OCI-LY7 (cell line): ENCODE measurements at places on chromosomes 1 and 21.

DNA sequence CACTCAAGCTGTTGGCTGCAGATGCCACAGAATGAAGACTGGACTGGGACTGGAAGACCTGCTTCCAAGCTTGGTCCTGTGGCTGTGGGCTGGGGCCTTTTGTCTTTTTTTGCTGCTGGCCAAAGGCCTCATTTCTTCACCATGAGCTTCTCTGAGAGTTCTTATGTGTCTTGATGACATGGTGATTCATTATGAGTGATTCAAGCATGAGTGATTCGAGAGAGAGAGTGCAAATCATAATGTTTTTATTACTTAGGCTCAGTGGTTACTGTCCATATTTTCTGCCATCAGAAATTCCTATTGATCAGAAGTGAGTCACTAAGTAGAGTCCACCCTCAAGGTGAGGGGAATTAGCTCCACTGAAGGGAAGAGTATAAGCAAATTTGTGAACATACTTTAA lies 94.0 kb downstream of the PCP4 start:
- DNase-seq, result no peak

DNA sequence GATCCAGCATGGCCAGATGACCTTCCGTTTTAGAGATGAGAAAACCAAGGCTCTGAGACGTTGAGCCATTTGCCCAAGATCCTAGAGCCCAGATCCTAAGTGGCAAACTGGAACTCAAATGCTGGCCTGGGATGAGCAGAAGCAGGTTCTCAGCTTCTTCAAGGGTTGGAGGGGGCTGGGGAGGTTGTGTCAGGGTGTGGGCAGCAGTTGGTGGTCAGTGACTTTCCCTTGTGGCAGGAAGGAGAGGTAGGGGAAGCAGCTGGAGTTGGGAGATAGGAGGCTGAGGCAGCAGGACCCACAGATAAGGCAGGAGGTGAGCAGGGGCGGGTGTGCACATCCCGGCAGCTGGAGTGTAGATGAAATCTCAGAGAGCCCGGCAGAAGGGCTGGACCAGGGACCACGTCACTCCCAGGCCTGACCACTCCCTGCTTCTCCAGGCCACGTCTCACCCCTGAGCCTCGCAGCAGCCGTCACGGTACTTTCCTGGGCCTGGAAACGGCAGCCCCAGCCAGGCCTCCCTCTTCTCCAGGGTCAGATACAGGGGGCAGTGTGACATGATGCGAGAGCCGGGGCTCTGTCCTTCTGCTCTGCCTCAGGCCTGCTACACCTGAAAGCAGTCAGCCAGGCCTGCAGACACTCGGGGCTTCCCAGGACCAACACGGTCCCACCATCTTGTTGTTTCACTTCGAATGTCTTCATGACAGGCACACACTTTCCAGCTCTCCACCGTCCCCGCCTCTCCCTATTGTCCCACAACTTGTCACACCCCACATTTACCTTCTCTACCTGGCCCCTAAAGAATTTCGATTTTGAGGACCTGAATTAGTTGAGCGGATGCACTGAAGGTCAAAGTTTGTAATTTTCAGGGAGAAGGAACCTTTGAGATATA lies 11.5 kb upstream of the LAPTM5 start:
- no peak for DNase-seq

GRCh38 chr21:28237661-28238060 lies 755.0 kb downstream of the LTN1 start:
- DNase-seq, result no peak

- DNase-seq, result no peak
Observed at GRCh38 chr1:33348194-33348593, 27.3 kb upstream of the A3GALT2 start.

GRCh38 chr1:162719678-162720077 lies 70.8 kb upstream of the HSD17B7 start:
- no peak for DNase-seq

- no peak for DNase-seq
Observed at GRCh38 chr21:22691658-22692057, 1693.4 kb downstream of the NCAM2 start.

DNA sequence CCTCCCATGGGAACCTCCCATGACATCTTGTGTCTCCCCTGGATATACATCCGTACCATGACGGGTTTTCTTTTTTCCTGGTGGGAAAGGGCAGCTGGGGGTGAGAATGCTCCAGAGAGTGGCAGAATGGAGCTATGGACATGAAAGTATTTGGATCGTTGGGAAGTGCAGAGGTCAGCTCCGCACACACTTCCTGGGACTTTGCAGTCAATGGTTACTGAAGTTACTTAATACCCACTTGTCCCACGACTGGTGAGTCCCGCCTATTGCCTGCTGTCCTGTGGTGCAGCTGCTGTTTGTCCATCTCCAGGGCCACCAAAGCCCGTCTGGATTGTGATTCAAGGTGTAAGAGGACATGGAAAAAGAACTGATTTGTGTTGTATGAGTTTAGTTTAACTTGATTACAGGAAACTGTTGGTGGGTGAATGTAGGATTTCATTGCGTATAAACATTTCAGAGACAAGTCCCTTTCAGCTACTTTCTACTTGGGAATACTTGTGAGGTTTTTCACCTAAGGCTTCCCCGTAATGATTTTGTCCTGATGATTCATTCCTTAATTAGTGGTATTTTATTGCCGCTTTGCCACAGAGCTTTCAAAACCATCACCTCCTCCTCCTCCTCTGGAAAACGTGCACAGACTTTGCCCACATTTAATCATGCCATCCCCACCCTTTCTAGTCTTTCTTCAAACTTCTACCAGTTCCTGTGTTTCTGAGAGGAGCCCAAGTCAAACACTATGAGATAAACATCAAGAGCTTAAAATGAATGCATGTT lies 308.8 kb downstream of the KIF26B start:
- no peak for DNase-seq

DNA sequence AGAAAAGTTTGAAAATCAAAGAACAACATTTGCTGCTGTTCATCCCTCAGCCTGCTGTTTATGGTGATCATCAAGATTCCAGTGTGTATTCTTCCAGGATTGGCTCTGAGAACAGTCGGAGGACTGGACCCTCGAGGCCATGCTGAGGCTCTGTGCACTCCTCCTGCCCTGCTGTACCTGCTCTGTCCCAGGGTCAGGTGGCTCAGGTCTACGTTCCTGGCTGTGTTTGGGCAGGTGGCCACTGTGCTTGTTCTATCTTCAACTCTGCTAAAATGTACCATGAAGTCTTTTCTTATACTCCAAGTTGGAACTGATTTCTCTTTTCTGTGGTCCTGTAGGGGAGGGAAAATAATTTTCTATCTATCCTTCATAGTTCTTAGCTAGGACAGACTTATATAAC lies 175.9 kb downstream of the RWDD3 start:
- DNase-seq, result no peak
